ENCODE measurements at places on chromosomes 11 and 22.

DNA sequence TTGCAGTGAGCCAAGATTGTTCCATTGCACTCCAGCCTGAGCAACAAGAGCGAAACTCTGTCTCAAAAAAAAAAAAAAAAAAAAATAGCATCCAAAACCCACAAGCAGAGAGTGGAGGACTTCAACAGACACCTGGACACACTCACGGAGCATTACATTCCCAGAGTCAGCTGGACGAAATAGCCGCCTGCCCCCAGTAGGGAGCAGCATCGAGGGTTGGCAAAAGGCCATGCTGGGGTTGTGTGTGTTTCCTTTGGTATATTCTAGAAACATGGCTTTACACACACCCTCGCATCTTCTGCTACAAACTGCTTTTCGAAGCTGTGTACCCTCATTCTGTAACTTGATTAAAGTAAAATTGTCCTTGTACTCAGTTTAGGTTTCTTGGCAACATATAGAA, 5.3 kb downstream of the ADA2 start:
- peak; percentile 80 for DNase-seq

DNA sequence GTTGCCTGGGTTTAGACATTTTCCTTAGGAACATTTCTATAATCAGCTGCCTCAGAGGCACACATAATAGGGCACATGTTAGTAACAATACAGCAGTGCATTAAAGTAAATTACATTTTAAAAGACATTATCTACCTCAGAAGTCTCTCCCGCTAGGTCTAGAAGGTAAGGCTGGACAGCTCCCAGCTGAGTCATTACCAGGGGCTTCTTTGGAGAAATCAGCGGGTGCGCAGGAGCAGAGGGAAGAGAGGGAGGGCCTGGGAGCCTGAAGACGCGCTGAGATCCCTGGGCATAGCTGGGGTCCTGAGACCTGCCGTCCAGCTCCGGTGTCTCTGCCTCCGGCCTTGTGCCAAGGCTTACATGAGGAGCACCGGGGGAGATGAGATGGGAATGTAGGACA, 67.7 kb downstream of the TMPRSS5 start:
- no peak for DNase-seq

GRCh38 chr11:5626196-5626595, 1.4 kb downstream of the TRIM34 start:
- no peak for DNase-seq

DNA sequence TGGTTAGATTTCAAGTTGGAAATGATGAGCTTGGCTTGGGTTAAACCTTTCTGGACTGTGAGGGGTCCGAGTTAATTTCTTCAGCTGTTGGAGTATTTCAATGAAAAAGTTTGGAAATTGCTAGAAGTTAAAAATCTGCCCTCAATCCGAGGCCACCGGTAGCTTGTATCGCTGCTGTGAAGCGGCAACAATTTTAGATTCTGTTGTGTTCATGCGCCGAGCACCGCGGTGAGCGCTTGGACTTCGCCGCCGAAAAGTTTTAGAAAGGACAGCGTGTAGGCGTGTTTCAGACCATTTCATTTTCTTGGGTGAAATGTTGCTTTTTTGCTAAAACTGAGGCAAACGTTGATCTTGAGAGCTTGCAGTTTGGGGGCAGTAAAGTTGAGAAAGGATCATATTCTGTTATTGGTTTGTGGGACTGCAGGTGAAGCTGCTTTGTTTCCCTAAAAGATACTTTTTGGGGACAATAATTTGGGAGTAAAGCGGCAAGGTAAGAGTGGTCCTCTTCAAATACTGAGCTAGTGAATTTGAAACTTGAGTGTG, 928 bp downstream of the FBXO7 start:
- DNase-seq, result peak; percentile 58

- no peak for DNase-seq
Observed at GRCh38 chr11:80849253-80849652, 1408.4 kb upstream of the TENM4 start.

DNA sequence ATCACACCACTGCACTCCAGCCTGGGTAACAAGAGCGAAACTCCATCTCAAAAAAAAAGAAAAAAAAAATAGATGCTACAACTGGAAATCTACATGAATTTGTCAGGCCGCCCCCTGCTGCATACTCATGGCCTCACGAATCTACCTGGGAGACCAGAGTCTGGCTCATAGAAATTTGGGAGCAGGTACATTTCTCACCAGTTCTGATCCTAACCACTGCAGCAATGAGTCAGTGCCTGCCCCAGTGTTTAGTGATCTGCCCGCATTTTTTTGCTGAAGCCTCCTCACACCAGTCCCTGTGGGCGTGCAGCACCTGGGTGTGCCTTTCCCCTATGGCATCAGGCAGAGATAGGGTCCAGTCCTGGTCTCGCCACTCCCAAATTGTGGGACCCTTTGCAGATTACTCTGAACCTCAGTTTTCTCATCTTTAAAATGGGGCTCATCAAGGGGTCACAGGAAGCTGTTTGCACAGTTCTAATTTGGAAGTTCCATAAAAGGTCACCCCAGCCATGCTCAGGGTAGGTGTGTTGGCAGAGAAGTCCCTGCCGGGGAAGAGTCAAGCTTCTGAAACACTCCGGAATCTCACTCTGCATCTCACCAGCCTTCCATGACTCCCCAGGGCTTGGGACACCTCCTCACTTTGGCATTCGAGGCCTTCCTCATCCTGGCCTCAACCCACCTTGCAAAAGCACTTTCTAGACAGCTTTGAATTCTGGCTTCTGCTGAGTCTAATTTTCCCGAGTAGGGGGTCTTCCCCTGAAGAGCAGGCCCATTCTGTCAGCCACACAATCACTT, 39.3 kb upstream of the LINC01488 start:
- no peak for DNase-seq

GRCh38 chr11:61627850-61628661, 47.2 kb upstream of the SYT7 start:
- DNase-seq, result peak; percentile 68

DNA sequence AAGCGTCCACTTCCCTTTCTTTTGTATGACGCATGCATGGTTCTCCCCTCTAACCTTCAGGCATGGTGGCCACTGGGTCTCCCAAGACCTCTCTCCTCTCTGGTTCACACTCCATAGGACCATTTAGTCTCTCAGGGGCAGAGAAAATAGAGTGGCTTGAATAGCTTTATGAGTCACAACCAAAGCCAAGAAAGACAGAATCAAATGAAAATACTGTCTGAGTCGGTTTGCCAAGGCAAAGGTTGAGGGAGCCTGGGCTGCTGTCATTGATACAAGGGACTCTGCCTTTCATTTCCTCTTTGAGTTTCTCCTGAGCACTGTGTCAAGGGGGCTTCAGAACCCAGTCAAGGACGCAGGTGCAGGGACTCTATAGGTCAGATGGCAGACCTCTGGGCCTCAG, 44.2 kb downstream of the TENM4 start:
- no peak for DNase-seq

DNA sequence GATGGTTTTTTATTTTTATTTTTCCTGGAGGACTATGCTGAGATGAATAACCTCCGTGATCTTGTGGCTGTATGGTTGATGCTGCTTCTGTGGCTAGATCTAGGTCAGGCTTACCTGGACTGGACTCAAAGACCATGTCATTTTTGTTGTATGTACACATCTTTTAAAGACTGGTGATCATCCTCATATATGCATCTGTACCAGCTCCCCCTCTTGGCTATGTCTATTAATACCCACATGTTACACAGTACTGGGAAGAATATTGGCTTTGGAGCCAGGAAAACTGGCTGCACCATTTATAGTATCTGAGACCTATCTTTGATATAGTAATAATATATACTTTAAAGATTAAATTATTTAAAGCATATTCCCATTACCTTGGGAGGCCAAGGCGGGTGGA, 18.4 kb upstream of the PITPNB start:
- DNase-seq, result no peak

GRCh38 chr22:39098026-39098425, 982 bp downstream of the APOBEC3H start:
- DNase-seq, result peak; percentile 25

DNA sequence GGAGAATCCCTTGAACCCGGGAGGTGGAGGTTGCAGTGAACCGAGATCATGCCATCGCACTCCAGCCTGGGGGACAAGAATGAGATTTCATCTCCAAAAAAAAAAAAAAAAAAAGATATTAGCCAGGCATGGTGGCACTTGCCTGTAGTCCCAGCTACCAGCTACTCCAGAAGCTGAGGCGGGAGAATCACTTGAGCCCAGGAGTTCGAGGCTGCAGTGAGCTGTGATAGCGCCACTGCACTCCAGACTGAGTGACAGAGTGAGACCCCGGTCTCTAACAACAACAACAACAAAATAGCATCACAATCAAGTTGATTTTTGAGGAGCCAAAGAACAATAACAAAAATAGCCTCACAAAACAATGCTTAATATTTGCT, 2.3 kb downstream of the PMM1 start:
- no peak for DNase-seq

DNA sequence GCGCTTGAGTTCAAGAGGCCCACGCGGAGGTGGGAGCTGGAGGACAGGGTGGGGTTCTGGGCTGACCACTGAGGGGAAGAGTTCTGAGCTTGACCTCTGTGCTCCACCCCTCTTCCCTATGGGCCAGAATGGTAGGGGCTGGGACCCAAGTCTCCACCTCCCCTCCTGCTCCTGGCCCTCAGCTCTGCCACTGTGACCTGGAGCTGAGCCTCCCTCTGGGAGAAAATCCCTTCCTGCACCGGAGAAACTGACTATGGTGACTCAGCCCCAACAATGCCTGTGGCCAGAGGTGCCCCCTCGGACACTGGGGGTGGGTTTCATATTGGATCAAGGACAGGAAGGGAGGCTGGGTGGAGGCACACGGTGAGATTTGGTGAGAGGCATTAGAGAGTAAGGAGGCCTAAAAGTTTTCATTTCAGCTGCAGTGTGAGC, 23.0 kb downstream of the RELT start:
- DNase-seq, result no peak

- no peak for DNase-seq
Observed at GRCh38 chr22:45335854-45336522, 26.3 kb downstream of the FAM118A start.

GRCh38 chr22:24697172-24697571, 77.3 kb downstream of the PIWIL3 start:
- DNase-seq, result no peak

DNA sequence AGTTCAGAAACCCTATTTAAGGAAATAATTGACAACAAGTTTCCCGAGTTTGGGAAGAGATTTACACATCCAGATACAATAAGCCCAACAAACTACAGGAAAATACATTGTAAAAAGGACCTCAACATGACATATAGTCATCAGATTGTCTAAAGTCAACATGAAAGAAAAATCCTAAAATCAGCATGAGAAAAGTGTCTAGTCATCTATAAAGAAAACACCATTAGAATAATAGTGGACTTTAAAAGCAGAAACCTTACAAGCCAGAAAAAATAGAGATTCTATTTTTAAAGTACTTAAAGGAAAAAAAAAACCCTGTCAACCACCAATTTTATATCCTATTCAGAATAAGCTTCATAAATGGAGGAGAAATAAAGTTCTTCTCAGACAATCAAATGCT, 1.4 kb upstream of the OR5B2 start:
- DNase-seq, result no peak

DNA sequence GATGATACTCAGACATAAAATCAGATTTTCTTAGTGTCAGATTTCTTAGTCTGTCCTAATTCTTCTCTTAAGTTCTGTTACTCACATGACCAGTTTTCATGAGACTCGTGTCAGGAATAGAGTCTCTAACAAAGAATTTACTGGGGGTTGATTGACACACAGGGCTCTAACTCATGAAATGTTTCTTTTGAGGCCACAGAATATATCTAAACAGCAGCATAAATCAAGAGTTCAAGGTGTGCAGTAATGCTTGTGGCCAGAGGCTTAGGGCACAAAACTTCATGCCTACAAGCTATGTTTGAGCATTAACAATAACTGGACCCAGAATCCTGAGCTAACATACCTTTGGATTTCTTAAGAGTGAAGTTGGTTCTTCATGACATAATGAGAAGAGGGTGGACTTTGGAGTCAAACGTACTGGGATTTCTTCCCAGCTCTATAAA, 237.2 kb downstream of the DDX10 start:
- no peak for DNase-seq

DNA sequence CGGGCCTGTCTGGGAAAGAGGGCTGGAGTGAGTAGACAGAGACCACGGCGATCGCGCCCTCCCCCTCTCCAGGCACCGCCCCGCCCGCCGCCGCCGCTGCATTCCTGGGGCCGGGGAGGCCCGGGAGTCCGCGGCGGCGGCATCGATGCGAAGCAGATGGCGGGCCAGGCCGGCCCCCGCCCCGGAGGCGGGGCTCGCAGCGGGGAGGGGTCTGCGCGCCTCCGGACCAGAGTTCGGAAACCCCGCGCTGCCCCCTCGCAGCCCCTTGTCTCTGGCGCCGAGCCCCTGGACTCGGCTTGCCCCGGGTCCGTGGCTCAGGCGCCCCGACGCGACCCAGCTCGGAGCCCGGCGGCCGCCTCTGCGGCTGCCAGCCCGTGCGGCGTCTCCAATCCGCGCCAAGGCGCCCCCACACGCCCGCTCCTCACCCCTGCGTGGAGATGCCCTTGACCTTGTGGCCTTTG, 1.3 kb downstream of the SCARF2 start:
- DNase-seq, result no peak

- DNase-seq, result no peak
Observed at GRCh38 chr11:116502641-116503061, 270.1 kb downstream of the BUD13 start.

All from right lobe of liver (tissue), 6 donors.